ENCODE measurements at places on chromosomes 13 and 19.

GRCh38 chr13:37666036-37666435 lies 67.5 kb upstream of the POSTN start:
- no peak for DNase-seq
- no peaks in the 10 kb centered on the region for H3K4me1 ChIP-seq
- no peak overlapping the region for H3K4me3 ChIP-seq

DNA sequence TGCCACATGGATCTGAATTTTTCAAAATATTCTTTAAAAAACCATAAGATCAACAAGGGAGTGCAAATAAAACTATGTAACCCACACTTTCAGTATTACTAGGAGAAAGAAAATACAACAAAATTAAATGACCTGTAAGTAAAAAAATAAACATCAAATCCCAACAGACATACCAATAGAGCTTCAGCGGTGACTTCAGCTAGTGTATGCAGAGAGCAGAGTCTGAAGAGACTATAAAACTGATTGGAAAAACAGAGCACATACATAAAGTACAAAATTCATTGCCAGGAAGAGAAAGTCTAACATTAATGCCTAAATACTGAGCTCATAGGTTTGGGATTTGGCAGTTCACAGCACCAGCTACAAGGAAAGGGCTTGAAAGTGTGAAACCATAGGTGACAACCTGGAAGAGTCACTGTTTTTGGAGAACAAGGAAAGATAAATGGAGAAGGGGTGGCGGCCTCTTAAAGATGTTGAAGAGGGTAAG lies 291.1 kb downstream of the LMO7 start:
- H3K27me3 ChIP-seq = no peaks in the 10 kb centered on the region
- no peaks in the 10 kb centered on the region for H3K4me1 ChIP-seq
- no peaks in the 10 kb centered on the region for H3K36me3 ChIP-seq
- no peak for DNase-seq
- H3K4me3 ChIP-seq = no peak overlapping the region
- no peak overlapping the region for H3K27ac ChIP-seq

- no peak for DNase-seq
- no peaks in the 10 kb centered on the region for H3K27me3 ChIP-seq
- no peaks in the 10 kb centered on the region for H3K4me1 ChIP-seq
- no peak overlapping the region for H3K4me3 ChIP-seq
- no peak overlapping the region for H3K27ac ChIP-seq
Observed at GRCh38 chr13:39226359-39226758, 188.1 kb downstream of the NHLRC3 start.

GRCh38 chr13:59962343-59962742 lies 201.4 kb downstream of the DIAPH3 start:
- DNase-seq = no peak
- no peak overlapping the region for H3K27ac ChIP-seq
- no peaks in the 10 kb centered on the region for H3K36me3 ChIP-seq

DNA sequence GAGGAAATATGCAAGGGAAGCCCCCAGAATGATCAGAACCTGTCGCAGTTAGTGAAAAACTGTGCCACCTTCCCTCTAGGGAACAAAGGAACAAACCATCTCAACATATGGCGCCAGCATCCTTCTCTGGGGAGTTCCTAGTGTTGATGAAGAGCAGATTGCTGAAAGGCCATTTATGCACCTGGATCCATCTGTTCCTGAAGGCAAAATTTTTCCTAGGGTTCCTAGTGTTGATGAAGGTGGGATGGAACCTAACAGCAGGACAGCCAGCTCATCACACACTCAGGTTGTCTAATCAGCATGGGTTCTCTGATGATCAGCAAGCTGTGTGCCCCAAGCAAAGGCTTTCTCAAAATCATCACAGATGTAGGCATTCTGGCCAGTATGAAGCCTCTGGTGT lies 32.6 kb downstream of the ZNF473 start:
- no peaks in the 10 kb centered on the region for H3K27me3 ChIP-seq
- no peaks in the 10 kb centered on the region for H3K4me1 ChIP-seq
- no peaks in the 10 kb centered on the region for H3K36me3 ChIP-seq
- no peak overlapping the region for H3K27ac ChIP-seq
- no peak overlapping the region for H3K4me3 ChIP-seq

DNA sequence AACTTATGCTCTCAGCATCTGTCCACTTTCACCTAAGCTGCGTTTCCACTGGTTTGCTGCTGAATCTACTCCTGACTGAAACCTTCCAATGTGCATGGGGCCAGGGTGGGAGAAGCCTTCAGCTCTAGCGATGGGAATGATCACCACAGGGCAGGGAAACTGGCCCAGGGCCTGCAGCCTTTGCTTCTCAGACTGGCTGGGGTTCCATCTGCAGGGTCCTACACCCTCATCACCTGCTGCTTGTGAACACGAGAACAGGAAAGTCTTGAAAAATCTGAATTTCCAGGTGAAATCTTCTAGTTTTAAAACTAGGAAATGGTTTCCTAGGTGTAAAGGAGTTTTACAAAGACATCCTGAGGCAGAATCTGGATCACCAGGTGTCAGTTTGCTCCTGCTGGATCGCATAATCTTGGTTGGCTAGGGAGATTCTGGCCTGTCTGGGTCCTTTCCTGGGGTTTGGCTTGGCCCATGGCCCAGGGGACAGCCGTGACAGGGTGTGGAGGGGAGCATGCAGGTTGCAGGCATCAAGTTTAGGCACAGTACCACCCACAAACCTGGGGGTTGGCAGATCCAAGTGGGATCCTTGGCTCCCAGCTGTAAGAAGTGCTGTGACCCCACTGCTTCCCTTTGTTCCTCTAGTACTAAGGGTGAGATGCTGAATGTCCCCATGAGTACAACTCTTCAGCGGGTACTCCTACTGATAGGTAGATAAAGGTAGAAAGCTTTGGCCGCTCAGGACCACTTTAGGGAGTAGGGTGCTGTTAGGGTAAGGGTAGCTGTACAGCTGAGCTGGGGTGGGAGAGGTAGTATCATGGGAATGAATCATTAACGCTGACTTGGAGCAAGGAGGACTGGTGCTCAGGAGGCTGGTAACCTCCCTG lies 1.8 kb upstream of the UBE2M start:
- H3K4me3 ChIP-seq = peak overlapping the region; percentile 82
- DNase-seq = no peak
- no peaks in the 10 kb centered on the region for H3K27me3 ChIP-seq
- H3K27ac ChIP-seq = peak overlapping the region; percentile 93
- peaks cover 10% of the 10 kb centered on the region for H3K36me3 ChIP-seq
- peaks cover 62% of the 10 kb centered on the region for H3K4me1 ChIP-seq
